ENCODE measurements at places on chromosomes 2 and 18.
A peak's percentile ranks its signal among the peaks of the same experiment; 100 is the strongest.

- DNase-seq = no peak
Measured at GRCh38 chr2:136796339-136796738, 31.0 kb downstream of the THSD7B start.

GRCh38 chr18:63197246-63197869 lies 122.2 kb downstream of the BCL2 start:
- no peak for DNase-seq

GRCh38 chr2:57570961-57571360 lies 475.6 kb upstream of the VRK2 start:
- no peak for DNase-seq

GRCh38 chr18:77016936-77017335 lies 115.6 kb downstream of the MBP start:
- no peak for DNase-seq

- no peak for DNase-seq
Measured at GRCh38 chr2:157262248-157262647, 4.7 kb downstream of the GALNT5 start.

DNA sequence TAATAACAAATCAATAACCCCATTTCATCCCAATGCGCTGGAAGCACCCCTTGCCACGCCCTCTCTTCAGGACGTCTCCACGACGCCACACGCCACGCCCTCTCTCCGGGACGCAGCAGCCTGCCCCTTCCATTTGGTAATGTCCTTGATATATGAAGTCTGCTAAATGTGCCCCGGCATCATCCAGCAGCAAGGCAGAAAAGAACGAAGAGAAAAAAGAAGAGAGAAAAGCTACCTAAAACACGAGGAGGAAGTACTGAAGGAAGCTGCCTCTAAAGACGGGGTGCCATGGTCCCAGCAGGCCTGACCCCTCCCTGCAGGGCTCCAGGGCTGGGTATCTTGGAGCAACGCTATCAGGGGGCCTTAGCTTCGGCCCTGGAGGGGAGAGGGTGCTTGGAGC lies 41.8 kb downstream of the CNGA3 start:
- DNase-seq = no peak

GRCh38 chr18:62778976-62779869 lies 63.9 kb downstream of the PHLPP1 start:
- DNase-seq = no peak

DNA sequence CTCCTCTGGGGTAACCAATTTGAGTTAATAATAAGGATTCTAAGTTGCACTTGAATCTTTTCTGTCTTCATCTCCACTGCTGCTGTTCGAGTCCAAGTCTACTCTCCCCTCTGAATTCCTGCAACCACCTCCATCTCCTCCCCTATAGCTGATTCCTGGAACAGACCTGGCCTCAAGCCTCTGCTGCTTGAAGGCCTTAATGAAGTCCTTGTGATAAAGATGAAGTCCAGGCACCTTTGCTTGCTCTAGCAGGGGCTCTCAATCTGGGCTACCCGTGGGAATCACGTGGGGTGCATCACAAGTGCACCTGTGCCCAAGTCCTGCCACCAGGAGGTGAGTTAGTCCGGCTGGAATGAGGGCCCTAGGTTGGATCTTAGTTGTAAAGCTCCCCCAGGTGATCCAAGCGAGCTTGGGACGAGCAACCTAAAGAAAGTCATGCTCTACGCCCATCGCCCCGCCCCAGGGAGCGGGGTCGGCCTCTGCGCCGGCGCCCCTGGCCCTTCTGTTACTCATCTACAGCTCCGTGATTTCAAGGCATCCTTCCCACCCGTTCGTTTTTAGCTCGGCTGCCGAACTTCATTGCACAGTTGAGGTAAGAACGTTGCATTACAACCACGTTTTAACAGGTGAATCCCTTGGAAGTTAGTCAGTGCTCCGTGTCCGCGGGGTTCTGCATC lies 905 bp upstream of the IAH1 start:
- DNase-seq = no peak

DNA sequence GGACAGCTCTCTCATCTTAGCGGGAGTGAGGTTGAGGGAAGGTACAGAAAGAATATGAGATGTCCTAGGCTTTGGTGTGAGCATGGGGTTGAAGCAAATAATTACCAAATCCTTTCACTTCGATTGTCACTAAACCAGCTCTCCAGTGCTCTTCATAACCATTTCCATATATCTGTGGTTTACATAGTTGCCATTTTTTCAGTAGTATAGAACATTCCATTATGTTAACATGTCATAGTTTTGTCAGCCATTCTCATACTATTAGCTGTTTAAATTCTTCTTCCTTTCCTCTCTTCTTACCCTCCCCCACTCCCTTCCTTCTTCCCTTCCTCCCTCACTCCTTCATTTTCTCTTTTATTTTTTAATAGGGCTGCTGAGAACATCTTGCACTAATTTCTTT lies 205.9 kb downstream of the BABAM2 start:
- DNase-seq = no peak

DNA sequence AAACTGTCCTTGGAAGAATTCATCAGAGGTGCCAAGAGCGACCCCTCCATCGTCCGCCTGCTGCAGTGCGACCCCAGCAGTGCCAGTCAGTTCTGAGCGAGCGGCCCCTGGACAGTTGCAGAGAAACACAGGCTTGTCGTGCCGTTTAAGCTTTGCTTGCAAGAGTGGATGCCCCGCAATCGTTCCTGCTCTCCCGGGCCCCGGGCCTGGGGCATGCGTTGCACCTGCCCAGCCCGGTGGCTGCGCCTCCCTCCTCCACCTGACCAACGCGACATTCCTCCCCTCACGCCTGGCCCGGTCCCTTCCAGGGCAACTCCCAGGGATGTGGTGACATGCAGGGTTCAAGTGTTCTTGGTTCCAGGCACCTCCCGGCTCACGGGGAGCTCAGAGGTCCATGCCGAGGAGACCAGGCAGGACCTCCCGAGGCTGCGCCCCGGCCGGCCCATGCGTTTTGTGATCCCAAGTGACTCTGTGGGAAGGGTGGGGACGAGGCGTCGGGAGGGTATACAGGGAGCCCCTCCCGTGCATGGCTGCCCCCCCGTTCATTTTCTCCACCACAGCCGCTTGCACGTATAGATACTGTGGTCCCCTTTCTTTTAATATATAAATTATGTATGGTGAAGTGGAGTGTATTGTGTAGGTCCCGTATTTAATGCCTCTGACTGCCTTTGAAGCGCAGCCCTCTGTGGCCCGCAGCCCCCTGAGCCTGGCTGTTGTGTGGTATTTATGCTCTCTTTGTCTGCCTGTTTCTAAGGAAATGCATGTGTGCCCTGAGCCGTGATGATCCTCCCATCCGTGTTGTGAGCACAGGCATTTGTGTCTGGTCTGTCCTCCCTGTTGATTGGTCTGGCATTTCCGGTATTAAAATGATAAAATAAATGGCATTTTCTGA lies 21.2 kb downstream of the ODC1 start:
- no peak for DNase-seq

DNA sequence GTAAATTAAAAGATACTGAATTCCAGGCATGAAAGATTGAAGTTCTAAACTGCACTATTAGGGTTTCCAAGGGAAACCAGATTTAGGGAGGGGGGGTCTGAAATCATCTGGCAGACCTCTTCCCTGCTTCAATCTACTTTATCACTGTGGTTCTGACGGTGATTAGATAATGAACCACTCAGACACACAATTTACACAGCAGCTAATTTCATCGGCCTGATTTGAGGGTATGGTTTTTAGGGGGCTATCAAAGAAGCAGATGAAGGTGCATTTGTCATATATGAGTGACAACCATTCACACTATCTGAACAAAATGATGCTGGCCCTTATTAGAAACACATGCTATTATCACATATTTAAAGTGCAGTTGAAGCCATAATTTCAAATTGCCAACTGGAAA lies 106.0 kb downstream of the OLA1 start:
- DNase-seq = no peak

GRCh38 chr18:62984656-62985315 lies 269.4 kb downstream of the PHLPP1 start:
- no peak for DNase-seq

DNA sequence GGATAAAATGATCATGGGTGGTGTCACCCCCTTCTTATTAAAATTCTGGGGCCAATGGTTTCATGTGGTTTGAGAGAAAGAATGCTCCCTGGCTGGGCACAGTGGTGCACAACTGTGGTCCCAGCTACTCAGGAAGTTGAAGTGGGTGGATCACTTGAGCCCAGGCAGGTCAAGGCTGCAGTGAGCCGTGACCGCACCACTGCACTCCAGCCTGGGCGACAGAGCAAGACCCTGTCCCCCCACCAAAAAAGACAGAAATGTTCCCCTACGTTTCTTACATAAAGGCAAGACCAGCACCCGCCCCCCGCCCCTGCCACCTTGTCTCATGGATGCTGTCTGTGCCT lies 53.0 kb upstream of the ID2 start:
- no peak for DNase-seq

DNA sequence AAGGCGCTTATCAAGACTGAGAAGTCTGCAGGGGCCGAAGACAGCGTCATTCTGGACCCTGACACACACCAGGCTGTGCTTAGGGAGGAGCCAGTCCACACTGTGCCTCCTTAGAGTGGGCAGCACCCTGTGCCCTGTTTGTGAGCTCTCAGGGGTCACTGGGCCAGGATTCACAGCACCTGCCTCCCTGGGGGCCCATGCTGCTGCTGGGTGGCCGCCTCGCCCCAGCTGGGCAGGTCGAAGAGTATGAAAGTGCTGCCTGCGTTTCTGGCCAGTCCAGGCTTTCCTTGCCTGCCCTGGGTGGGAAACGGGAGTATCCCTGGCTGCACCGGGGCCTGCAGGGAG lies 15.4 kb upstream of the GPR55 start:
- DNase-seq = no peak

DNA sequence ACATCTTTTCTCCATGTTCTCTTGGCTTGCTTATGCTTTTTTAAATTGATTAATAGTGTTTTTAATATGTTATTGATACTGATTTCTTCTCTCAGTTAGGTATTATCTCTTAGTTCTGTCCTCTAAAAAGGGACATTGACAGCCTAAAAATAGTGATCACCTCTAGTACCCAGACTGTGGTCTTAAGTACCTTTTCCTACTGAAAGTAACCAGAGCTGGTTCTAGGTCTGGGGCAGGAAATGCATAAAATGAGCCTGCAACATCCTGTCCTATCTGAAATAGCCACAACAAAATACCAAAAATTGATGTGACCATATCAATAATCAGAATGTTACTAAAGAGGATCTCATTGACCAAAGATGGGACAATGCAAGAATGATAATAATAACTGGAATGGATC lies 113.3 kb downstream of the DNAH6 start:
- no peak for DNase-seq

DNA sequence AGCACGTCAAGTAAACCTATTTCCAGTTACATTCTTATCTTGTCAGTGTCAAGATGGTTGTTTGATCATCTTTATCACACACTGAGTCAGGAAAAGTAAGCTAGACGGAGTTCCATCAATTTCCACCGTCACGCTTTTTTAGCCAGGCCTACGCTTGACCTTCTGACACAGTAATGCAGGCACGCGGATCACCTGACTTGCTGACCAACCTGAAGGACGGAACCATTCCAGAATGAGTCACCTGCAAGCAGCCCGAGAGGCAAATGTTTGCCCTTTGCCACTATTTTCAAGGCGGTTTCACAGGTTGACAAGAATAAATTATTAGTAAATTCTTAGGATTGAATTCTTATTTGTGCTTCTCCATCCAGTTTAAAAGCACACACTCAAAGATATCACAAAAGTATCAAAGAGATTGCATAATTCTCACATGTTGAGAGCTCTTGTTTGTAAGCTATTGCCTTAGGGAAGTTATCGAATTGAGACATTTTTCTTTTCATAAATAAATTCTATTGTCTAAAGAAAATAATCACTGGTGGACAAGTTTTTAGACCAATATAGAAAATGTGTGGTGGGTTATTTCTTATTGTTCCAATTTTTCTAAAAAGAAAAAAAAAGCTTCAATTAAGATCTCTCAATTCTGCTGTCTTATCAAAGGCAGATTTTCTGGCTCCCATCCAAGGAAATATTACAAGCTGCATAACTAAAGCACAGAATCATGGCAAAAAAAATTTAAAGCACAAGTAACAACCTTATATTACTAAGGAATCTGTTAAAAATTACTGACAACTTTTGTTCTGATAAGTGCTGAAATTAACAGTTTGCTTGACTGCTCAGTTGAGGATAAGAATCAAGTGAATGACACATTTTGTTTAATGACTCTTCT lies 31.9 kb downstream of the UXS1 start:
- DNase-seq = no peak

- no peak for DNase-seq
Measured at GRCh38 chr2:102765061-102765460, 3.2 kb downstream of the TMEM182 start.

GRCh38 chr2:32192418-32192817 lies 26.8 kb downstream of the SLC30A6 start:
- no peak for DNase-seq

DNA sequence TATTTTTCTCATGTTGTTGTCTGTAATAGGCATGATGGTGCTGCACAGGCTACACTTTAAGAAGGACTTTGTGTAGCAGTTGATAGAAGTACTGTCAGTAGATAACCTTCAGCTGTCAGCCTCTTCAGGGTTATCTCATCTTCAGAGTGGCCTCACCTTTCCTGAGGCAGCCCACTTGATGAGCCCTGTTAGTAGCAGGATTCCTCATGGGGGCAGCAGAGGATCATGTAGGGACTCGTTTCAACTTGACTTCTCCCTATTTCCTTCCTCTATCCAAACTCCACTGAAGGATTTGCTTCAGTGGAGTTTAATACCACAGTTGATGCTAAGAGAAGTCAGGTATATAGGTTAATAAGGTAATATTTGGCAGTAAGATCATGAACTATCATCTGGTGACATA lies 530.3 kb upstream of the FSIP2 start:
- no peak for DNase-seq

GRCh38 chr2:200306196-200306930 lies at the start of gene SPATS2L:
SPATS2L (plus strand) TSS chr2:200306693; CDS start chr2:200389245, 82,552 bp downstream.
- DNase-seq = peak; percentile 33

DNA sequence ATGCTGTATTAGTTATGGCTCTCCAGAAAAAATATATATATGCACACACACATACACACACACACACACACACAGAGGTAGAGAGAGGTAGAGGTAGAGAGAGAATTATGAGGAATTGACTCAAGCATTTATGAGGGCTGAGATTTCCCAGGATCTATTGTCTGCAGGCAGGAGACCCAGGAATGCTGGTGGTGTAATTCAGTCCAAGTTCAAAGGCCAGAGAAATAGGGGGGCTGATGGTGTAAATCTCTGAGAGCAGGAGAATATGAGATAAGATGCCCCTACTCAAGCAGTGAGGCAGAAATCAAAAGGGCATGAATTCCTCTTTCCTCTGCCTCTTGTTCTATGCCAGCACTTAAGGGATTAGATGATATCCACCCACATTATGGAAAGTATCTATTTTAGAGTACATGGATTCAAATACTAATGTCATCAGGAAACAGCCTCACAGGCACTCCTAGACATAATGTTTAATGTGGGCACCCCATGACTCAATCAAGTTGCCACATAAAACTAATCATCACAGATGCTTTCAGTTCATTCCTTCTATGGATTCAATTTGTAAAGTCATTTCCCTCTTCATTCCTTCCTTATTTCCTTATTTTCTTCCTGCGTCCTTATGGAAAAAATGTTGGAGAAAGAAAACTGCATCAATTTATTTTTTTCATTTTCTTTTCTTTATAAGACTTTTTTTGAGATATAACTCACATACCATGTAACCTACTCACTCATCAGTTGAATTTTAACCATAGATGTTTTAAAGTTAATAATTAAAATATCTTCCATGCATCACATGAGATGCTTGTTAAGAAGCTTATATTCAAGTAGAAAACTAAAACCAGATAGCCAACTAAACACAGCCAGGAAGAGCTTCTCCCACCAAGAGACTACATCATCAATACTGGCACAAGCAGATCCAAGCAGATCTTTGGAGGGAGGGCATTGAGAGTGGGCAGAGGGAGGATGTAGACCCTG lies 406.2 kb downstream of the MBD2 start:
- DNase-seq = no peak
